Endothelial cell of umbilical vein (primary cell): ENCODE measurements at places on chromosomes 16 and 17. TPM values are rescaled to one million over a fixed set of nuclear protein-coding genes. Genes with fewer than 3 reads are reported as not detected.

DNA sequence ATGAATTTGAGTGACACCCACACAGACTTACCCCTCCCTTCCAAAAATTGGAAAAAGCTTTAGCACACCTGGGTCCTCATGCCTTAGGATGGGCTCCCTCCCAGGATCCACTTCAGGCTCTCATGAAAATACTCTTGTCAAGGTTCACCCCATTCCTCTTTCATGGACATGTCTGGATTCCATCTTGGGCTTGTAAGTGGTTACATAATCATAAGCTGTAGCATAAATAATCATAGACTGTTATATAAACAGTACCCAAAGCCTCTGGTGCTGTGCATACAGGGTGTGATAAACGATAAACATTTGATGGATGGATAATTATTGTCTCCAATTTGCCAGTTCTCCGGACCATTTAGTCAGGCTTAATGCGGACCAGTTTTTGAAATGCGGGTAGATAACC, 53.7 kb upstream of the TEKT3 start:
- no peak for DNase-seq

- DNase-seq, result no peak
Observed at GRCh38 chr16:64933885-64934284, 188.0 kb downstream of the CDH11 start.

IL17C gene
- total RNA-seq, result not detected in 2 replicates

GPR179 gene
- not detected in 2 replicates for total RNA-seq

ABCA6 gene
- total RNA-seq, result 16.8 and 30.5 TPM in 2 replicates

NME2 gene
- 555 and 565 TPM in 2 replicates for total RNA-seq
